ENCODE measurements at places on chromosomes 7 and 10.

DNA sequence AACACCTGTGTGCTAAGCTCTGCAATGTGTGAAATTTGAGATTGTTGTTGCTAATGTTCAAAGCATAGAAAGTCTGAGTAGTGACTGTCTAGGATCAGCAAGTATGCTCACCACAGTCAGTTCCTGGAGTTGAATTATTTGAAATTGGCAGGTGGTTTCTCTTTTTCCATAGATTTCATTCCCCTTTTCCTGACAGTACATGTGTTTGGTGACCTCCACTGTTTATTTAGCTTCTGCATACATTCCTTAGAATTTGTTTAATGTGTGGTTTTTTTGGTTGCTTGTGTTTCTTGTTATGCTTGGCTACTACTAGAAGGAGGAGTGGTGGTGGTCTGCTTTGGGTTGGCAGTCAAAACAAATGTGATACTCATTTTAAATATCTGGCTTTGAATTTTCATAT lies 52.3 kb downstream of the FOXP2 start:
- DNase-seq, result no peak

DNA sequence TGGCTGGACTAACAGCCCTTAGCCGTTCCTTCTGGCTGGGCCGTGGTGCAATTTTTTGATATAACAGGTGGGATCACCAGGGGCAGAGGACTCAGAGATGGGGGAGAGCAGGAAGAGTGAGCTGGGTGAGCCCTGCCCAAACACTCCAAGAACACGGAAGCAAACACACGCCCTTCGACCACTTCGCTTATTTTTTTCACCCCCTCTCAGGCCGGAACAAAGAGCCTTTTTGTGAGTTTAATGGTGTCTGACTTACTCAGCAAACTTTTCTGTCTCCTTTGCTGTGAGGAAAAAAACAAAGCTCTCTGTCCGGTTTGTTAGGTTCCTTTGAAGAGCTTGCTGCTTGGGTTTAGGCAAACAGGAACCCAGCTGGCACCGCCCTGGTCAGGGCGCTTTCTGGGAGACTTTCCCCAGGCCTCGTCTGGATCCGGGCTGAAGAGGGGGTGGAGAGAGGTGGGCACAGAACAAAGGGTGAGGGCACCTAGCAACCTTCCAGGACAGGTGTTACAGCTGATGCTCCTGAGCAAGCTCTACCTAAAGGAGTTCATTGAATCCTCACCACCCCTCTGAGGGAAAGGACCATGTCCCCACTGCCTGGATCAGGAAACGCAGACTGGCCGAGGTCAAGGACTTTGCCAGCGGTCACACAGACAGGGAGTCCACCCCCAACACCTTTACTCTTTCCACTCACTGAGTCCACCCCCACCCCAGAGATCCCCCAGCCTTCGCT lies 23.3 kb downstream of the CALML3 start:
- no peak for DNase-seq

DNA sequence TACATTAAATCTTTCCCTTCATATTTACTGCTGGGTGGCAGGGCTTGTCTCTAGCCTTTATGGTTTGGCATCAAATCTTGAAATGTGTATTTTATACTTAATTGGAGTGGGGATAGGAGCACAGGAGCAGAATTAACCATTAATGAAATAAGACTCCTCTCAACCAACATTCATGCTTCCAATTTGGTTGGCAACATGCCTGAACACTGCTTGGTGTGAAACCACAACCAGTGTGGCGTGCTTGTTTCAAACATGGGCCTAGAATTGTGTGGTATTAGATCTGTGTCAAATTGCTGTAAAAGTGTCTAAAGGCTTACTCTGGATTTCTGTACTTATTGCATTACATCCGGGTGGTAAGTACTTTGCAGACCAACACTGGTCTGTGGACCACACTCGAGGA lies 25.1 kb upstream of the VPS41 start:
- no peak for DNase-seq

DNA sequence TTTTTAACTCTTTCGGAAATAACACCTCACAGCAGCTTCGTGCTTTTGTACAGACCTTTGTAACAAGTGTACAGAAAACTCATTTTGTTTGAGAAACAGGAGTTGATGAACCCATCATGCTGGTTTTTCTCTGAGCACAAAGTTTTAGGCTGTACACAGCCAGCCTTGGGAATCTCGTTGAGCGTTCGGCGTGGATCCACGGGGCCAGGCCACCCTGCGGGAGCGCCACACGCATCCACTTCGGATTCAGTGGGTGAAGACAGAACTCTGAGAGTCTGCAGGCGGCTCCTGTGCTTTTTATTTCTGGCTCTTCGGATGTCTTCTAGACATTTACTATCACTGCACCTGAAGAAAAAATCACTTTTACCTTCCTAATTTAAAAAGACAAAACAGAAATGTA lies 131.2 kb downstream of the SMURF1 start:
- no peak for DNase-seq

- DNase-seq, result no peak
Measured at GRCh38 chr10:108167766-108168165, 1003.3 kb upstream of the SORCS1 start.

GRCh38 chr10:114087255-114087654 lies 43.6 kb downstream of the ADRB1 start:
- DNase-seq, result peak; percentile 34

GRCh38 chr7:46291601-46292150 lies 370.6 kb upstream of the IGFBP3 start:
- DNase-seq, result no peak

GRCh38 chr10:73209705-73210104 lies 37.4 kb downstream of the DNAJC9 start:
- DNase-seq, result no peak

GRCh38 chr10:29714096-29714874 lies 79.5 kb upstream of the SVIL start:
- no peak for DNase-seq

- DNase-seq, result no peak
Measured at GRCh38 chr7:36742911-36743775, 18.8 kb upstream of the AOAH start.

DNA sequence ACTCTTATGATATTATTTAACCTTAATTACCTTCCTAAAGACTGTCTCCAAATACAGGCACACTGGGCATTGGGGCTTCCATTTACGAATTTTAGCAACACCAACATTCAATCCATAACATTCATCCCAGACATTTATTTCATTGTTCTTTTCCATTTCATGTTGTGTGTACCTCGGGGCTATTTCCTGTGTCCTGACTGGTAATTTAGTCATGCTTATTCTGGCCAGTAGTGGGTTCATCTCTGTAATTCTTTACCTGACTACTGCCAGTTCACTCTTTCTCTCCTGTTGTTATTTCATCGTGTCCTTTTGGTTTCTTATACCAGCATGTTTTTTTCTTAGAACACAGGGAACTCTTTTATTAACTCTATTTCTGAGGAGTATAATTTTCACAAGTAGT lies 225.7 kb downstream of the PLXDC2 start:
- no peak for DNase-seq

GRCh38 chr10:94146746-94147145 lies 153.0 kb downstream of the PLCE1 start:
- no peak for DNase-seq

DNA sequence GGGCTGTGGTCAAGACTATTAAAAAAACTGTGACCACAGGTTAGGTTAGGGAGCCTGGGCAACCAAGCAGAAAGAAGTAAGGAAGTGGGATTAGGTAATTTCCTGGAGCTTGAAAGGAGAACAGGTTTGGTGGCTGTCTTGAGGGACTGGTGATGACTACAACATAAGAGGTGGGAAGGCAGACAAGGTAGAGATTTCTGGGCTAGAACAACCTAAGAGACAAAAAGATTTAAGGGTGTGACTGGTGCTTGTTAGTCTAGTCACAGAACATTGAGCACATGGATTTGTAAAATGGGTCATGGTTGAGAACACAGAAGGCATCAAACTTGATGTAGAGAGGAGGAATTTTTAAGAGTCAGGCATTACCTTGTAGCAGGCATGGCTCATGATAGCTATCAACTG lies 123.7 kb upstream of the ASAH2 start:
- DNase-seq, result no peak

DNA sequence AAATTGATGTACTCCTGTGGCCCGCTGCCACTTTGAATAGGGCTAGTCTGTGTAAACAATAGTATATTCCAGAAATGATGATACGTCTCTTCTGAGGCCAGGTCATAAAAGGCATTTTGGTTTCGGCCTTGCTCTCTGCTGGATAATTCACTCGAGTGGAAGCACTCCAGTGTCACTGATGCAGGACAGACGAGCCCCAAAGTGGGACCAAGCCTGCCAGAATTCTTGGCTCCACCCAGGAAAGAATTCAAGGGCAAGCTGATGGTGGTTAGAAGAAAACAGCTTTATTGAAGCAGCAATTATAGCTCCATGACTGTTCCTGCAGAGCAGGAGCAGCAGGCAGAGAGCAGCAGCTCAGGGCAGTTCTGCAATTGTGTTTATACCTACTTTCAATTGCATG lies 717.6 kb downstream of the GRM8 start:
- DNase-seq, result no peak

- no peak for DNase-seq
Measured at GRCh38 chr10:5530412-5530806, 5.6 kb downstream of the CALML3 start.

- no peak for DNase-seq
Measured at GRCh38 chr10:110833941-110834628, 37.6 kb upstream of the PDCD4 start.
